Bronchial epithelial cell (primary cell): ENCODE measurements at places on chromosomes 4 and X. TPM values are rescaled to one million over a fixed set of nuclear protein-coding genes. Genes with fewer than 3 reads are reported as not detected.

Gene BMPR1B
- total RNA-seq, result 14.5 and 15.3 TPM in 2 replicates

Gene BCOR
- 6.1 and 10.4 TPM in 2 replicates for total RNA-seq

DNA sequence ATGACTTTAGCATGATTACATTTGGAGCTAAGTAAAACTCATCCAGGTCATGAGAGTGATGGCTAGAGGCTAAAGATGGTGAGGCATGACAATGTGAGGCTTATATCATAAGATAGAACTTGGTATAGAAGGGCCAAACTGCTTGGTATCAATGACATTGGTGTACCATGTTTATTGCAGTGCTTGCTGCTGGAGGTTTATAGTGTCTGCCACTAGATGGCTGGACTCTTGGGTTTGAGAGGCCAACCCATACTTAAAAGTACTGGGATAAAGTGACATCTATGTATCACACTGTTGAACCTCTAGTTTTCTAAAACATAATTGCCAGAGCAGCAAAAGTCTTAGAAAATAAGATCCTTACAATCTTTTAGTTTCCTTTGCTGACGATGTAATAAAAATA lies 83.0 kb upstream of the TACR3 start:
- no peak for DNase-seq

GRCh38 chrX:24372021-24372763 lies 11.8 kb downstream of the SUPT20HL1 start:
- DNase-seq, result no peak

- DNase-seq, result peak; percentile 55
These were observed 101.5 kb downstream of the SORBS2 start for GRCh38 chr4:185710487-185710995.

DNA sequence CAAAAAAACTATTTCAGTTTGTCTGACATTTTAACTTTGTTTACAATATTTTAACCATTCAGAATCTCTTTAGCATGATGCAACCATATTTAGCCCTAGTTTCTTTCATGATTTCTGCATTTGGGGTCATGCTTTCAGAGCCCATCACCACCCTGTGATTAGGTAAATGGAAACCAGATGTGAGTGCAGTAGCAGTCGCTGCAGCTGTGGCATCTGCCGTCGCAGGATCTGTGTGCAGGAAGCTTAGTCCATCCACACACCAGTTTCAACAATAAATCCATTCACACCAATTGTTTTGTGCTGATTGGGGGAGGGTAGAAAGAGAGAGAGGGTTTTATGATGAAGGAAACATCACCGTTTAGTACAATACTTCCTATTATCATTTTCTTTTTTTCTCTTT lies 130.5 kb downstream of the CPEB2 start:
- no peak for DNase-seq

- no peak for DNase-seq
These were observed 40.0 kb downstream of the VGLL1 start for GRCh38 chrX:136572030-136572429.
